Spinal cord (tissue), 10 donors: ENCODE measurements at places on chromosomes 3 and 15. TPM values are rescaled to one million over a fixed set of nuclear protein-coding genes. Genes with fewer than 3 reads are reported as not detected.

GRCh38 chr15:70853973-70854665 lies at the start of gene LARP6:
LARP6 (minus strand) TSS chr15:70854157; CDS start chr15:70854088, 69 bp downstream.
- DNase-seq: peak; percentile 77

DNA sequence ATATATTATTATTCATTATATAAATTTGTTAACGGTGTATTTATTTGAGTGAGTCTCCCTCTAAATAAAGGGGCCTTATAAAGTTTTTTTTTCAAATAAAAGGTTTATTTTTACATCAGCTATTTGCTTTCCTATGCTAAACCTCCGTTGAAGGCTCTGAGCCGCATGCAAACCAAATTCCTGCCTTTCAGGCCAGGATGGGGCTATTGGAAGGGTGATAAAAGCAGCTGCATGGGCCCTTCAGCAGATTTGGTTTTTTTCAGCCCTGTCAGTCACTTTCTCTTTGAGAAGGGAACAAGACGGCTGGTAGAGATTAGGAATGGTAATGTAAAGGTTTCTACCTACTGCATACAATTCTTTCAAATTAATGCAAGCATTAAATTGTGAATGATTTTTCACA lies 244.2 kb downstream of the WNT5A start:
- DNase-seq: no peak

GRCh38 chr3:177257006-177257405 lies 59.7 kb upstream of the TBL1XR1 start:
- no peak for DNase-seq

- no peak for DNase-seq
Observed at GRCh38 chr3:156483002-156483401, 71.9 kb downstream of the SSR3 start.

KBTBD12 gene
- total RNA-seq: 0.94 TPM

DLL4 gene
- 5.8 TPM for total RNA-seq

CFAP20DC gene
- total RNA-seq: 1.7 TPM

GRCh38 chr3:16482194-16482769 lies 31.2 kb downstream of the RFTN1 start:
- no peak for DNase-seq

GRCh38 chr3:127238602-127239001 lies 45.7 kb downstream of the PRR23E start:
- DNase-seq: no peak

- DNase-seq: peak; percentile 51
Observed at GRCh38 chr3:188948281-188948996, 223.3 kb upstream of the TPRG1 start.

- no peak for DNase-seq
Observed at GRCh38 chr15:82917249-82917648, 35.3 kb downstream of the HOMER2 start.

GOLGA6D gene
- 0.06 TPM for total RNA-seq

DNA sequence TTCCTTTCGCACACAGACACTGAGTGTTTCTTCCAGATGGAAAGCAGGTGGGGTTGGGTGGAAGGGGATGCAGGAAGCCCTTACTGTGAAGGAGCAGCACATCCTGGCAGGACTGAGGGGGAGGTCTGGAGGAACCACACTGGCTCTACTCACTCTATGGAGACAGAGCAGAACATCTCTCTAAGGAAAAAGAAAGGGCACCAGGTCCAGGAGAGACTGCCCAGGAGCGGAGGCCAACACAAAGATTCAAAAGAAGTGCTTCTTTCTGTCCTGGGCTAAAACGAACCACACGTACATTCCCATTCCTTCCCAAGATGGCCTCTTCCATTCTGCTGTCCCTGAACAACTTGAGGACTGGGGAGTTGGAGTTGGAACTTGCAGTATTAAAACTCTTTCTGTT lies 13.8 kb upstream of the VIPR1 start:
- no peak for DNase-seq

DNA sequence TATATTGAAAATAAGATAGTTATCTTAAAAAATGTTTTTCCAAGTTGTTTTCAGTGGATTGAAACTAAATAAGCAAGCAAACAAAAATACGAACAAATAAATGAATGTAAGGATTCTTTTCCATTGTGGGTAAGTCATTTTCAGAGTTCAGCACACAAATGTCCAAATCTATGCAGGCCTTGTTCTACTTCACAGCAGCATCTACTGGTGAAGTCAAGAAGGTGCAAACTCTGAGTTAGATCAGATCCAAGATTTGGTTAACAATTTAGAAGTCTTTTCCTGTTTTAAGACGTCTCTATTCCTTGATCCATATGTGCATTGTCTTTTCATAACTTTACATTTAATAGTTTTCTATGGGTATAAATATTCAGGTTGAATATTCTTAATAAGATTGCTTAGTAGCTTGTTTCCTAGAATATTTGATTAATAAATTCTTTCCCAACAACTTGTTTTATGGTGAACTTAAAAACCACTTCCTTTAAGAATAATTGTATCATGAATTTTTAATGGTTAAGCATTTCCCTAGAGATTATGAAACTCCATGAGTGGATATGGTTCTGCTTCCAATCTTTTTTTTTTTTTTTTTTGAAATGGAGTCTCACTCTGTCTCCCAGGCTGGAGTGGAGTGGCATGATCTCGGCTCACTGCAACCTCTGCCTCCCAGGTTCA lies 10.5 kb downstream of the PTX3 start:
- DNase-seq: no peak

DNA sequence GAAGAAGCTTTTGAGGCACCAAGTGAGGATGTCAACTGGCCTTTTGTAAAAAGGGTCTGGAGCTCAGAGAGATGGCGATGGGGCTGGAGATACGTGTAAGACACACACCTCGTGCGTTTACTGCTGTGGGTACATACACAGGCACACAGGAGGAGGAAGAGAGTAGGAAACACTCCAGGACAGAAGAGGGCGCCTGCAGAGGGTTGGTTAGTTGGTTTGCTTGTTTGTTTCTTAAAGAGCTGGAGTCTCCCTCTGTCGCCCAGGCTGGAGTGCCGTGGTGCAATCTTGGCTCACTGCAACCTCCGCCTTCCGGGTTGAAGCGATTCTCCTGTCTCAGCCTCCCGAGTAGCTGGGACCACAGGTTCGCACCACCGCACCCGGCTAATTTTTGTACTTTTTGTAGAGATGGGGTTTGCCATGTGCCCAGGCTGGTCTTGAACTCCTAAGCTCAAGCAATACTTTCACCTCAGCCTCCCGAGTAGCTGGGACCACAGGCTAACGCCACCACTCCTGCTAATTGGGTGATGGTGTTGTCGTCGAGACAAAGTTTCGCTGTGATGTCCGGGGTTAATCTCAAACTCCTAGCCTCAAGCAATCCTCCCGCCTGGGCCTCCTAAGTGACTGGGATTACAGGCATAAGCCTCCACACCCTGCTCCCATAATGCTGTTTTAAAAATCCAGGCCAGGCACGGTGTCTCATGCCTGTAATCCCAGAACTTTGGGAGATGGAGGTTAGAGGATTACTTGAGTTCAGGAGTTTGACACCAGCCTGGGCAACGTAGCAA lies 1.3 kb upstream of the PRR20G start:
- DNase-seq: no peak

- peak; percentile 62 for DNase-seq
Observed at GRCh38 chr15:41585127-41586047, 26.4 kb downstream of the TYRO3 start.

- DNase-seq: no peak
Observed at GRCh38 chr15:85003593-85004312, 22.1 kb downstream of the PDE8A start.

DNA sequence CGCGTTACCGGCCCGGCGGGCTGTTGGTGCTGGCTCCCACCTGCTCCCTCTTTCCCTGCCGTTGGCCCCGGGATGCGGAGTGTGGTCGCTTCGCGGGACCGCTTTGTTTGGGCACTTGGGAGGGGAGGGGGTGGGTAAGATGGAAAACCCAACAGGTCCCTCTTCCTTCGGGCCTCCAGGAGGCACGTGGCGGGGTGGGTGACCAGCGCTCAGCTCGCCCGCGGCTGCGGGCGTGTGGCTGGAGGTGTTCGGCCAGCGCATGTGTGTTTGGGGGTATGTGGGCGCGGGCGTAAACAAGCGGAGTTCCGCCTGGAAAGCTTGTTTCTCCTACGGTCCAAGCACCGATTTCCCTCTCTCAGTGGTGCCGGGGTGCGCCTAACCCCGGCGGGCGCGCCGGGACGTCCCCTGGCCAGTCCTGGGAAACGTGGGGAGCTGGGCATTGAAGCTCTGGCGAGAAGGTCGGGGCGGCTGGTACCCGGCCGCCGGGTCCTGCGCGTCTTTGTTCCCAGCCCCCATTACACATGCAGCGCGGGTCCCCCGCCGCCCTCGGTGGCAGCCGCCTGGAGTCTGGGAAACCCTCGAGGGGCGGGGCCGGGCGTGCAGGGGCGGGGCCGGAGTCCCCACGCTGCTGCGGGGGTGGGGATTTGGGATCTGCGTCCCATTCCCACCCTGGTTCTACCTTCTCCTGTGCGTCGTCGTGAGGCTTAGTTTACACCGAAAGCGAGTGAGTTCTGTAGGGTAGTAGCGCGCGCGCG lies 1.4 kb downstream of the ACVR2B start:
- DNase-seq: no peak

DNA sequence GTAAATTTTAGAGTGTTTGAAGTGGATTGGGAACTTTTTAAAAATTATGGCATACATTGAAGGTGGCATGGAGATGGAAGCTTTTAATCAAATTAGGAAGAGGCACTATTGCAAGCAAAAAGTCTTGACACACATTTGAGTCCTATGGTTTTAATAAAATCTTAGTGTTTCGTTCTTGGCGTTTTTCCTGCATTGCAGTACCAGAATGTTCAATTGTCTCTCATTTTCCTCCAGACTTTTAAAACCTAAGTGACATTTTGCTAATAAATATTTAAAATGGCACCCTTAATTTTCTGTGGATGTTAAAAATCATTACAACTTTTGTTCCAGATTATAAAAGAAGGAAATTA lies 2.2 kb downstream of the TGFBR2 start:
- no peak for DNase-seq

GRCh38 chr3:143736205-143736997 lies 111.9 kb downstream of the SLC9A9 start:
- no peak for DNase-seq

- DNase-seq: peak; percentile 91
Observed at GRCh38 chr3:179526989-179527391, 35.7 kb upstream of the ACTL6A start.

- no peak for DNase-seq
Observed at GRCh38 chr3:61960976-61961375, 399.6 kb downstream of the PTPRG start.

- DNase-seq: no peak
Observed at GRCh38 chr15:34043391-34043790, 4.4 kb upstream of the AVEN start.

DNA sequence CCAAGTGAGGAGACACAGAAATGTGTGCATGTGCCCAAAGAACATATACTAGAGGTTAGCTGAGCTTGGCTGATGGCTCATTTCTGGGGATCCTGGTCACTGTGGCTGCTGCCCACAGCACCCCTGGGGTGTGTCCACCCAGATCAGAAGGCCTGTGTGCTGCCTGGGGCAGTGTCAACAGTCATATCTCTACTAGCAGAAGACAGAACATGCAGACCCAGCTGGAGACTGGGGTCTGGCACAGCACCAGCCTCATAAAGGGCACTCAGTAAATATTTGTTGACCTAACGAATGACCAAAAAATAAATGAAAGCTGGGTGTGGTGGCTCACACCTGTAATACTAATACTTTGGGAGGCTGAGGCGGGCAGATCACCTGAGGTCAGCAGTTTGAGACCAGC lies 16.4 kb downstream of the CHRNA3 start:
- no peak for DNase-seq
